ENCODE measurements at places on chromosomes 2 and 18.

- no peak overlapping the region for H3K27ac ChIP-seq
- no peaks in the 10 kb centered on the region for H3K27me3 ChIP-seq
- no peak for DNase-seq
- no peak overlapping the region for H3K4me3 ChIP-seq
- peaks cover 11% of the 10 kb centered on the region for H3K4me1 ChIP-seq
These were observed 94.5 kb upstream of the TTC39C start for GRCh38 chr18:23920054-23920453.

DNA sequence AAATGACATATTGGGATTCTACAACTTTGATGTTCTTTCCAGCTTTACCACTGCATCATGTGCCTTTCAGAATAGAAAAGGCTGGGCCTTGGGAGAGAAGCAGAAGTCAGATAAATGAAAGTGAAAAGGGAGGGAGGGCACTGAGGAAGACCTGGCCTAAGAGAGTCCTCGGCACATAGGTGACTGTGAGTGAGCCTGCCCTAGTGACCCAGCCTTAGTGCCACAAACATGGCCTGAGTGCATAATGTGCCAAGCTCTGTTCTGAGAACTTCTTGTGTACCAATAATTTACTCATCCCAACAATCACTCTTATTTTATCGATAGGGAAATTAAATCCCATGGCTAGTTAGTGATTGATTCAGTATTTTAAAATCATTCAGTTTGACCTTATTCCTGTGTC, 436.6 kb downstream of the LRP1B start:
- no peaks in the 10 kb centered on the region for H3K36me3 ChIP-seq
- no peaks in the 10 kb centered on the region for H3K4me1 ChIP-seq
- no peaks in the 10 kb centered on the region for H3K27me3 ChIP-seq
- no peak for DNase-seq
- H3K4me3 ChIP-seq: no peak overlapping the region

DNA sequence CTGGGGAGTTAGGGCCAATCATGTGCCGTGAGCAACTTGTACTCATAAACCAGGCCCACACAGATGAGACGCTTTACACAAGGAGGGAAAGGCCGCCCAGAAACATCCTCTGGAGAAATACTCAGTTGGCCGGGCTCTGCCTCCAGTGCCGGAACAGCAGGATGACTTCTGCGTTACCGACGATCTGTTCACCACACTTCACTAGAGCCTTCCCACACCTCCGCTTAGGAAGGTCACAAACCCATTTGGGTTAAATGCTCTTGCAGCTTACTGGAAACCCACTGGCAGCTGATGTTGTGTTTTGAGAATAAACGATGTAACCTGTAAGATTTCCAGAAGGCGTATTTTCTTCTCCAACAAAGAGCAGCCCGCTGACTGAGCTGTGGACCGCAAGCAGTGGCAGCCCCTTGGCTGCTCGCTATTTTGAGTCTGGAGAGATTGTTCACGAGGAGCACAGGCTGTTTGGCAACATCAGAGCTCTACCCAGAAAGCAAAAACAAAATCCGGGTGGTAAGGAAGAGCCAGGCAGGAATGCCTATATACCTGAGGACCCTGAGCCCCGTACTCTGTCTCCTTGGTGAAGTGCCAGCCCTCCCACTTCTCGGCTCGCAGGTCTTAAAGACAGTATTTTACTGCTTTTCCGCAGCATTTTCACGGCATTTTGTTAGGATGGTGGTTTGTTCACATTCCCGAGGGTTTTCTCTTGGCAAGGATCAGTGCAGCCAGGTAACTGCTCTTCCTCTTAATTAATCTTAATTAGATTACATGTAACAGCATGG, 44.0 kb downstream of the COLEC12 start:
- DNase-seq: no peak
- peaks cover 1% of the 10 kb centered on the region for H3K36me3 ChIP-seq
- no peak overlapping the region for H3K4me3 ChIP-seq
- H3K27ac ChIP-seq: no peak overlapping the region
- peaks cover 24% of the 10 kb centered on the region for H3K27me3 ChIP-seq

GRCh38 chr2:106277426-106277825, 83.3 kb upstream of the UXS1 start:
- no peaks in the 10 kb centered on the region for H3K27me3 ChIP-seq
- no peak overlapping the region for H3K4me3 ChIP-seq

DNA sequence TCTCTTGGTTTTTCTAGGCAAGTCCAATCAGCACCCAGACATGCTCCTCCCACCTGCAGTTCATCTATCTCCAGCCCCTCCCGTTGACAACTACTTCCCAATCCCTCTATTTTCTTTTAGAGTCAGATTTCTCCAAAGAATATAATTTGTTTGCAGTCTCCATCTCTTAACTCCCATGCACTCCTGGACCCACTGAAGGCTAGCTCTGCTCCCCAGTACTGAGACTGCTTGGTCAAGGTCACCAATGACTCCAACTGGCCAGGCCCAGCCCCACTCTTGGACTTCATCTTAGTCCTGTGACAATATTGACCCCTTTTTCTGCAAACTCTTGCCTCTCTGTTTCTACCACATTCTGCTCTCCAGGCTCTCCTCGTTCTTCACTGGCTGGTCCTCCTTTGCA, 62.0 kb downstream of the BCL2L11 start:
- H3K36me3 ChIP-seq: no peaks in the 10 kb centered on the region
- H3K27me3 ChIP-seq: peaks cover 12% of the 10 kb centered on the region
- no peak for DNase-seq
- no peak overlapping the region for H3K4me3 ChIP-seq
- H3K4me1 ChIP-seq: no peaks in the 10 kb centered on the region
- H3K27ac ChIP-seq: no peak overlapping the region

DNA sequence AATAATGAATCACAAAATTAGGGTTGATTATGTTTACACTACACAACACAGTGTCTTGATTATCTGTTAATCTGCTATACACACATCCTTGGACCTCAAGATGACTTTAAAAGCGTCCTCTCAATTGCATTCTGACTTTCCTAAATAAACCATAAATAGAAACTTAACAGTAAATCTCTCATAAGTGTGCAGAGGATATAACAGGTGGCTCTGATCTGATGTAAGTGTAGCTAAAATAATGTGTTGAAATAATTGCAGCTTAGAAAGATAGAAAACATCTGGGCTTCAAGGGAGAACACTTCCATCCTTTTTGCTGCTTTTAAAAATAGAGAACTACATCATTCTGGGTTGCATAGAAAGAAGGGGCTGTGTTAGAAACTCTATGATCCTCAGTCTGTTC, 78.4 kb upstream of the EFEMP1 start:
- no peaks in the 10 kb centered on the region for H3K36me3 ChIP-seq
- no peak for DNase-seq
- H3K27ac ChIP-seq: no peak overlapping the region

- peaks cover 28% of the 10 kb centered on the region for H3K27me3 ChIP-seq
- H3K36me3 ChIP-seq: no peaks in the 10 kb centered on the region
- H3K4me3 ChIP-seq: no peak overlapping the region
- no peak for DNase-seq
- no peak overlapping the region for H3K27ac ChIP-seq
These were observed 273.5 kb downstream of the CDH20 start for GRCh38 chr18:61606759-61607158.

- no peaks in the 10 kb centered on the region for H3K36me3 ChIP-seq
- no peaks in the 10 kb centered on the region for H3K27me3 ChIP-seq
- no peak overlapping the region for H3K4me3 ChIP-seq
- H3K4me1 ChIP-seq: no peaks in the 10 kb centered on the region
- no peak overlapping the region for H3K27ac ChIP-seq
- DNase-seq: no peak
These were observed 1200.4 kb upstream of the CDH2 start for GRCh38 chr18:29377346-29377745.

DNA sequence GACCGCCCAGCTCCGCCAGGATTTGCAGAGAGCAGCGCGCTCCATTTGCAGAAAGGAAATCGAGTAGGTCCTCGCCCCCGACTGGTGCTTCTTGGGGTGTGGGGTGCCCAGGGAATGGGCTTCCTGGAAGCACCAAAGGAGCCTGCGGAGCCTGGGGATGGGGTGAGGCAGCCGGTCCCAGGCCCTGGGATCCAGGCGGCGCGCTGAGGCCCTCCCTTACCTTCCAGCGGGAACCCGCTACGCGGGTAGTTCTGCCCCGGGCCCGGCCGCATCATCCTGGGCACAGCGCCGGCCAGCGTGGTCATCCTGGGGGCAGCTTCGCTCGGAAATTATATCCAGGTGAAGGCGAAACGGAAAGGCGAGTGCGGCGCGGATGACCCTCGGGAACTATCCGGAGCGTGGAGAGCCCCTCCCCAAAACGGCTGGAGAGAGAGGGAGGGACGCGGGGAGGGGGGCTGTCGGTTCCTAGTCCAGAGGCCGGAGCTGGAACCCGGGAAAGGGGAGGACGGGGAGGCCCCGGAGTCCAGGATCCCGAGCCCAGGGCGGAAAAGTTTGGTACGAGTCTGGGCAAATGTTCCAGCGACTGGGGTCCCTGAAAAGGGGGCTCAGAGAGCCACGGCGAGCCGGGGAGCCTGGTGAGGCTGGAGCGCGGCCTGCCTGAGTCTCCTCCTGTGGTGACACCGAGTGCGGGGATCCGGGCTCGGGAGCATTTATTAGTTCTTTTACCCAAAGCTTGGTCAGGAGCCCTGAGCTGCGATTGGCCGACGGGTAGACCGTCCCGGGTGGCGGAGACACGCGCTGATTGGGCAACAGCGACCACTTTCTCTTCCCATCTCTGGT, at the start of gene PAX3:
Gene PAX3, minus strand, starts transcription at position 688 of the 840 bp plus-strand sequence. Its CDS starts 383 bp downstream, at position 305.
- H3K4me1 ChIP-seq: peaks cover 37% of the 10 kb centered on the region
- no peak within 1 kb of the TSS for H3K4me3 ChIP-seq
- DNase-seq: no peak
- peaks cover 4% of the 10 kb centered on the region for H3K36me3 ChIP-seq

GRCh38 chr2:204504594-204504993, 40.7 kb upstream of the PARD3B start:
- no peaks in the 10 kb centered on the region for H3K4me1 ChIP-seq
- no peak overlapping the region for H3K4me3 ChIP-seq
- H3K27me3 ChIP-seq: no peaks in the 10 kb centered on the region
